ENCODE measurements at places on chromosomes 2 and 18. TPM values are rescaled to one million over a fixed set of nuclear protein-coding genes. Genes with fewer than 3 reads are reported as not detected.

DNA sequence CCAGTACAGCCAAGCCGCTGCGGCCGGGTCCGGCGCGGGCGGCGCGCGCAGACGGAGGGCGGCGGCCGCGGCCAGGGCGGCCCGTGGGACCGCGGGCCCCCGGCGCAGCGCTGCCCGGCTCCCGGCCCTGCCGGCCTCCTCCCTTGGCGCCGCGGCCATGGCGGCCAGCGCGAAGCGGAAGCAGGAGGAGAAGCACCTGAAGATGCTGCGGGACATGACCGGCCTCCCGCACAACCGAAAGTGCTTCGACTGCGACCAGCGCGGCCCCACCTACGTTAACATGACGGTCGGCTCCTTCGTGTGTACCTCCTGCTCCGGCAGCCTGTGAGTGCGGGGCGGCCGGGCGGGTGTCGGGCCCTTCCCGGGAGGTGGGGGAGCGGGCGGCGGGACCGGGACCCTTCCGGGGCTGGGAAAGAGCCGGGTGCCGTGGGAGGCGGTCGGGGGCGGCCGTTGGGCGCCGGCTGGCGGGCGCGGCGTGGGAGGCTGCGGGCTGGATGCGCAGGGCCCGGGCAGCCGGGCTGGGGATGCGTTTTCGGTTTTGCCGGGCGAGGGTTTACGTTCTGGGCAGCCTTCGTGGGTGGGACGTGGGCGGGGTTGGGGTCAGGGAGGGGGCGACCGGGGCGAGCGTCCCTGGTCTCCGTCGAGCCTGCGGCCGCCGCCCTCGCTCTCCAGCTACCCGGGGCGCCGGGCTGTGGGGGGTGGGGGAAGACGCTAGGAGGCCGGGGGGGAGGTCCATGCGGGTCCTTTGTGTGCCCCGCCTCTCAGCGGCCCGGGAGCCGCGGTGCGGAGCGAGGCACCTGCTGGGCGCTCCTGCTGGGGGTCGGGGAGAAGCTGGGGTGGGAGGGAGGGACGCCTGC is 537 bp downstream of the AGFG1 start:
- peak; percentile 23 for DNase-seq

DNA sequence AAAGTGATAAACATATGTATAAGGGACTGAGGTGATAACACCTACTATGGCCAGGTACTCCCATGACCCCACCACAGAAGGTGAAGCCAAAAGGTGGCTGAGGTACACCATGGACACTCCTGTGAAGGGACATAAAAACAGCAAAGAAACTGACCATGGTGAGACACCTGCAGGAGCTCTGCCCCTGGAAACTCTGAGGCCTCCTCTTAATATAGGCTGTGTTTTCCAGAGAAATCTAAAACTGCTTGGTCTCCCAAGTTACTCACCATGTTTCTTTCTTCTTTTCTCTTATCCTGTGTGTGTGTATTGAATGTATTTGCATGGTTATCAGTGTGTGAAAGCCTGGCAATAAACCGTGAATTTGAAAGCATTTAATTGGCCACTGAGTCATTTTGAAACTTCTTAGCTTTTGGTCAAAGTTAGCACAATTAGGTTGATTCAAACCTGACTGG is 739.3 kb upstream of the GCFC2 start:
- no peak for DNase-seq

- DNase-seq, result no peak
Observed at GRCh38 chr18:63676526-63677323, 15.0 kb upstream of the SERPINB3 start.

HOXD11 gene
- not detected for total RNA-seq

DNA sequence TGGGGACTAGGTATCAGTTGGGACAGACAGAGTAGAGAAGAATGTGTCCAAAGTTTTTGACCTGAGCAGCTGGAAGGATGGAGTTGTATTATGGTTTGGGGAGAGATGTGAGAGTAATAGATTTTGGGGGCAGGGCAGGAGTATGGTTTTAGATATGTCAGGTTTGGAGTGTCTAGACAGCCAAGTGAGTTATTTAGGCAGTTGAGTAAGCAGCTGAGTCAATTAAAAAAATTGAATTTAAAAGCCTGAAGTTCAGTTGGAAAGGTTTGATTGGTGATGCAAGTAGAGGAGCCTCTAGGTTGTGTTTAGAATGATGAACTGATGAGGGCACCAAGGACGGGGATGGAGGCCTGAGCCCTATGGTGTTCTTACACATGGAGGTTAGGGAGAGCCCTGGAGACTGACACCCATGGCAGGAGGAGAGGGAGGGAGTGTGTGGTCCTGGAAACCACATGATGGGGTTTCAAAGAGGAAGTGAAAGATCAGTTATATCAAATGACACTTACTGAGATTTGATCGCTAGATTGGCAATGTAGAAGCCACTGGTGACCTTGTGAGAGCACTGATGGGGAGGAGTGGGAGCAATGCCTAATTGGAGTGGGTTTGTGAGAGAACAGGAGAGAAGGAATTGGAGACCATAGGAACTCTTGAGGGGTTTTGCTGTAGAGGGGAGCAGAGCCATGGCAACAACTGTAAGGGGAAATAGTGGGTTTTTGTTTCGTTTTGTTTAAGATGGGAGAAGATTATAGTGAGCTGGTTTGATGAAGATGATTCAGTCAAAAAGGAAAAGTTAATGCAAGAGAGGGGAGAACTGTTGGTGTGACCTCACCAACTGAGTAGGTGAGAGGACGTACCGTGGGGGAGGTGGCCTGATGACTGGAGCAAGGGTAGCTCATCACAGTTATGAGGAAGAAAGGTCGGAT is 10.3 kb downstream of the ITGA6 start:
- DNase-seq, result no peak

PRSS56 gene
- total RNA-seq, result not detected
